ENCODE measurements at places on chromosomes 6 and 20. TPM values are rescaled to one million over a fixed set of nuclear protein-coding genes. Genes with fewer than 3 reads are reported as not detected.

- H3K36me3 ChIP-seq, result no peaks in the 10 kb centered on the region
- peaks cover 37% of the 10 kb centered on the region for H3K27me3 ChIP-seq
- H3K4me3 ChIP-seq, result no peak overlapping the region
- DNase-seq, result no peak
- no peaks in the 10 kb centered on the region for H3K4me1 ChIP-seq
- H3K27ac ChIP-seq, result no peak overlapping the region
Observed at GRCh38 chr6:34021554-34022190, 124.2 kb downstream of the GRM4 start.

The TLDC2 gene
- 1.9 TPM for polyA plus RNA-seq

GRCh38 chr6:135992739-135993138, 141.2 kb downstream of the PDE7B start:
- H3K4me1 ChIP-seq, result peaks cover 10% of the 10 kb centered on the region
- H3K27me3 ChIP-seq, result no peaks in the 10 kb centered on the region
- H3K4me3 ChIP-seq, result no peak overlapping the region
- H3K36me3 ChIP-seq, result no peaks in the 10 kb centered on the region
- H3K27ac ChIP-seq, result no peak overlapping the region
- no peak for DNase-seq

- no peaks in the 10 kb centered on the region for H3K27me3 ChIP-seq
- H3K4me1 ChIP-seq, result peaks cover 4% of the 10 kb centered on the region
- no peak overlapping the region for H3K4me3 ChIP-seq
- peak; percentile 81 for DNase-seq
Observed at GRCh38 chr20:38057351-38057972, 23.9 kb downstream of the RPRD1B start.

DNA sequence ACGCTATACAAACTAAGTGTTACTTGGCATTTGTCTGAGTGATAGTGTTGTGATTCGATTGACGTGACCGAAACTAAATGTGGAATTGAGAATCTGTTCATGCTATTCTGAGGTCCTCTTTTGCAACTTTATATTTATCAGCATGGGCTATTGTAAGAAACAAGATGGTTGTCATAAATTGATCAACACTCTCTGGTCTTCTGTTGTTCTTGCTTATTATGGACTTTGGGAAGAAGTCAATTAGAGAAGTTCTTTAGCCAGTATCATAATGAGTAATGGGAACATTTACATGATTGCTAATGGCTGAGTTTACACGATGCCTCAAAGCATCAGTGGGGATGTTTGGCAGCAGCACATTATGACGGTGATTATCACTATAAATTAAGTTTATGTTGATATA, 195.0 kb downstream of the CD83 start:
- no peak overlapping the region for H3K4me3 ChIP-seq
- H3K4me1 ChIP-seq, result peaks cover 5% of the 10 kb centered on the region
- H3K27me3 ChIP-seq, result no peaks in the 10 kb centered on the region
- H3K27ac ChIP-seq, result no peak overlapping the region

The TENT5A gene
- 11.9 TPM for polyA plus RNA-seq
